ENCODE measurements at places on chromosomes 7 and 10.

DNA sequence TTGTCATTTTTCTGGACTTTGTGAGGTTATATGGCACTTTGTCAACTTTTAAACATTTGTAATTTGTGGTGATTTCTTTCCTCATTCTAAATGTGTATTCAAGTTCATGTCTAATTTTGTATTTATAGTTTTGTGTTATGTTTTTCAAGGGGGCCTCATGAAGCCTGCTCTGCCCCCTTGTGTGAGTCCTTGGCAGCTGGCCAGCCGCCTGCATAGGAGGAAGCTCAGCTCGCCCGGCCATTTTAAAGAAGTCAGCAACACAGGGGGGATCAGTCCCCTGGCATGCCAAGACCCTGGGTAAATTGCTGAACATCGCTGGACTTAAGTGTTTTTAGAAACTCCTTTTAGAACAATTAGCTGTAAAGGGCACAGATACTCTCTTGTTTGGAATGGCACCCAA is 123.0 kb downstream of the ANLN start:
- no peak for DNase-seq

DNA sequence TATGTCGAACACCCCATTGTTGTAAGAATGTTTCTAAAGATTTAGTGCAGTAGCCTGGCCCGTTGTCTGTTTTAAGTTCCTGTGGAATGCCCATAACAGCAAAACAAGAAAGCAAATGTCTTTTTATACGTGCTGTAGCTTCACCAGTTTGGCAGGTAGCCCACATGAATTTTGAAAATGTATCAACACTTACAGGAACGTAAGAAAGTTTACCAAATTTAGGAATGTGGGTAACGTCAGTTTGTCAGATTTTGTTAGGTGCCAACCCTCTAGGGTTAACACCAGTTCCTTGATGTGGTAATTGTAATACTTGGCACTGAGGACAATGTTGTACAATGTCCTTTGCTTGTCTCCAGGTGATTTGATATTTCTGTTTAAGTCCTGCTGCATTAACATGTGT is 3.2 kb upstream of the GIMAP4 start:
- DNase-seq = no peak

DNA sequence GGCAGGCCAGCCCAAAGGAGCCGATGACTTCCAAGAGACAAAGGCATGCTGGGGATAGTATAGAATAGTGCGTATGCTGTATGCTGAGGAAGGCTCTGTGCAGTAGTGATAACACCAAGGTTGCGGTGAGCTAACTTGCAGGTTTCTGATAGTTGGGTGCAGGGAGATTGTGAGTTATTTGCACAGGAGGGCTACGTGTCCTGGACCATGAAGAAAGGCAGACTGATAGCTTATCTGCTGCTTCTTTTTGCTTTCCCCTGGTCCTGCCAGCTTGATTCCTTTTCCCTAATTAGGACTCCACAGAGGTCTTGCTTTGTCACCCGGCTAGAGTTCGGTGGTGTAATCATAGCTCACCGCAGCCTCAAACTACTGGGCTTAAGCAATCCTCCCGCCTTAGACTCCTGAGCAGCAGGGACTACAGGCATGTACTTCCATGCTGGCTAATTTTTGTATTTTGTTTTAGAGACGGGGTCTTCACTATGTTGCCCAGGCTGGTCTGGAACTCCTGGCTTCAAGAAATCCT is 43.9 kb upstream of the ARHGAP12 start:
- no peak for DNase-seq

DNA sequence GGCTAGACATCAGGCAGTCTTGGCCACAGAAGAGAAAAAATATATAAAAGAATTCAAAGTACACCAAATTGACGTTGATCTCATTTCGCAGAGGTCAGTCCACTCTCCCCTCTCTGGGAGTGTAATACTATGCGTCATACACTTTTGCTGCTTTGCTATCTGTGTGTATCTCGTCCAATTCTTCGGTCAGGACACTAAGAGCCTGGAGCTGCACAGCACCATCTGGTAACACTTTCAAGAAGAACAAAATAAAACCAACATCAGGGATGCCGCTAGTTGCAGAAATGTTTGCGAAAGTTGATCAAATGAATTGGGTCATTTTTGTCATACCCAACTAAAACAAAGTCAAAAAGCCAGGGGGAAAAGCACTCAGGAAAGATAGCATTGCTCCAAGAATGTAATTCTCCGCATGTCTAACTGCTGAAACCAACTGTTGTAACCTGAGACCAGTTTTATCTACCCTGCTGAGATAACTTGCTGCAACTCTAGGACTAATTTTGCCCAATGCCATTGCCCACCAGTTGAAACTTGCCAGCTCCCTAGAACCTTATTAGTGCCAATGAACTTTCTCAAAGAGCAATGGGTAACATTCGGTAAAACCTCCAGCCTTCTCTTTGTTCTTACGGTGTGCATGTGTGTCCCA is 23.0 kb downstream of the TMEM176A start:
- DNase-seq = no peak

DNA sequence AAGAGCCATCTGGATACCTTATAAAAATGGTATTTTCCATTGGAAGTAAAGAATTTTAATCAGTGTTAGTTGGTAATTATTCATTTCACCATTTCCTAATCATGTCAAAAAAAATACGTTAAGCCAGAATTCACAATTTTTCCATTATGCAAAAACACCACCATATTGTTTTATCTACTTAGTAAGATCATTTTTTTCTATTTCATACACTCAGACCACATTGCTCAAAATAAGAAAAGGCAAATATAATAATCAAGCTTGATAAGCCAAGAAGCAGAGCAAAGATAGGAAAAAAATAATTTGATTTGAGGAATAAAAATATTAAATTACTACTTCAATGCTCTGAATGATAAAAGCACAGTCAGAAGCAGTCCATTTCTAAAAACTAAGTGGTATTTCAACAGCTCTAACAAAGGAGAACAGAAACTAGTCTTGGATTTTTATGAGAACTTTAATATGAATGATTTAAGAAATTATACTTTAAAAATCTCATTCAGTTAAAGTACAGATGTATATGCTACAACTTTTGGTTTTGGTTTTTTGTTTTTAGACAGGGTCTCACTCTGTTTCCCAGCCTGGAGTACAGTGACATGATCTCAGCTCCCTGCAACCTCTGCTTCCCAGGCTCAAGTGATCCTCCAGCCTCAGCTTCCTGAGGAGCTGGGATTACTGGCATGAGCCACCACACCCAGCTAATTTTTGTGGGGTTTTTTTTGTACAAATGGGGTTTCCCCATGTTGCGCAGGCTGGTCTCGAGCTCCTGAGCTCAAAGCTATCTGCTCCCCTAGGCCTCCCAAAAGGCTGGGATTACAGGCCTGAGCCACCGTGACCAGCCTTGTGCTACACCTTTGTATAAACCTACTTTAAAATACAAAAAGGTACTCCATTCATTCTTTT is 46.6 kb downstream of the LRRN3 start:
- no peak for DNase-seq

DNA sequence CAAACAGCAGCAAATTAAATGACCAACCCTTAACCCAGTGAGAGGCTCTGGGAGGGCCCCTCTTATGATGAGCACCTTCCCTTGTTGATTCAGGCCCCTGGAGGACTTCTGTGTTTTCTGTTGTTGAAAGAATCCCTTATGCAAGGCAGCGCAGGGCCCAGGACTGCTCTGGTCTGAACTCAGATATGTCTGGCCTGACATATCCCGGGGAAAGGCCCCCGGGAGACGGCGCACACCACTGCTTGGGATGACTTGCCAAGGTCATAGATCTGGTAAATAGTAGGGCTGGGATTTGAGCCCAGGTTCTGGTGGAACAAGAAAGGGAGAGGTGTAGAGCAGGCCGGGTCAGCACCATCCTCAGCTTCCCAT is 124.0 kb downstream of the AOAH start:
- DNase-seq = no peak

DNA sequence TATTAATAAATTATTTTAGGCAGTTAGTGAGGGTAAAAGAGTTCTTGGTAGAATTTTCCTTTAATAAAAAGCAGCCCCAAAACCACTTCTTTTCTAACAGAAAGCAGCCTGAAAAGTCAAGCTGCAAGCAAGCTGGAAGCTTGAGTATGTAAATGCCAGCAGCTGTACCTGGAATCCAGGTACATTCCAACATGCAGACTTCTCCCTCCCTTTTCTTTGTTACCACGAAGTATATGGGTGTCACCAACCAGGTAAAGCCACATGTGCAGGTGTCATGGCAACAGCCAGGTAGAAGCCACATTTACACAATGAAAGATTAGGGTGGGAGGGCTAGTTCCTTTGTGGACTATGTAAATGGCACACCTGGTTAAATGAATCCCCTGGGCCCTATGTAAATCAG is 114.6 kb downstream of the EPC1 start:
- DNase-seq = no peak

GRCh38 chr10:23368816-23369640 is 24.4 kb upstream of the C10orf67 start:
- peak; percentile 87 for DNase-seq

DNA sequence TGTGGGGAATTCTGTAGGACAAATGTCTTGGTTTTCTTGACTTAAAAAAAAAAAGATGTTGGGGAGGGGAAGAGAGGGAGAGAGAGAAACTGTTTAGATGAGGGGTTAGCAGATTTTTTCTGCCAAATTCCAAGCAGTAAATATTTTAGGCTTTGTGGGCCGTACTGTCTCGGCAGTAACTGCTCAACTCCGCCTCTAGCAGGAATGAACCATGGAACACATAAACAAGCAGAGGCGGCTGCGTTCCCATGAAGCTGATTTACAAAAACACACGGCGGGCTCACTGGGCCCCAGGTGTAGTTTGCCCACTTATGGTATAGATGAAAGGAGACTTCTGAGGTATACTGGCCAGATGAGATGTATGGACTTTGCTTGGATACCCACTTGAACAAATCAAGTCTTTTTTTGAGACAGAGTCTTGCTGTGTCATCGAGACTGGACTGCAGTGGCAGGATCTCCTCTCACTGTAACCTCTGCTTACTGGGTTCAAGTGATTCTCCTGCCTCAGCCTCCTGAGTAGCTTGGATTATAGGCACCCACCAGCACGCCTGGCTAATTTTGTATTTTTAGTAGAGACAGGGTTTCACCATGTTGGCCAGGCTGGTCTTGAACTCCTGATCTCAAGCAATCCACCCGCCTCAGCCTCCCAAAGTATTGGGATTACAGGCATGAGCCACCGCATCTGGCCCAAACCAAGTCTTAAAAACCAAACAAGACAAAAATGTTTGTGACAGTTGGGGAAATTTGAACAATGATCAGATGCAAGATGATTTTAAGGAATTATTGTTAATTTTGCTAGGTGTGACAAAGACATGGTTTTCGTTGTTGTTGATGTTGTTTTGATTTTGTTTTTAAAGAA is 9.7 kb upstream of the ADAMTS14 start:
- no peak for DNase-seq

Measured in OCI-LY7 (cell line).